Dermis microvascular lymphatic vessel endothelial cell (primary cell): ENCODE measurements at places on chromosomes 13 and 19. TPM values are rescaled to one million over a fixed set of nuclear protein-coding genes. Genes with fewer than 3 reads are reported as not detected.

The KLK3 gene
- not detected in 2 replicates for total RNA-seq

The GAPDHS gene
- not detected in 2 replicates for total RNA-seq

The IFNL1 gene
- total RNA-seq = not detected in 2 replicates

The UBXN6 gene
- total RNA-seq = 81.3 and 101 TPM in 2 replicates

The FXYD1 gene
- not detected in 2 replicates for total RNA-seq

The GPALPP1 gene
- 16.1 and 19.6 TPM in 2 replicates for total RNA-seq

The ZNF565 gene
- 2.2 and 3.3 TPM in 2 replicates for total RNA-seq

The ZNF682 gene
- total RNA-seq = 1.3 and 2.3 TPM in 2 replicates

The PSG7 gene
- total RNA-seq = under 0.01 TPM in 1 of 2 replicates, not detected in the other

The COX7A1 gene
- total RNA-seq = 32.7 and 77.4 TPM in 2 replicates

The PRSS57 gene
- not detected in 2 replicates for total RNA-seq

The RASGRP4 gene
- not detected in 2 replicates for total RNA-seq

The PDE4C gene
- under 0.01 and 0.13 TPM in 2 replicates for total RNA-seq

The ZBTB32 gene
- total RNA-seq = not detected in 2 replicates

The LILRB1 gene
- total RNA-seq = 0.13 TPM in 1 of 2 replicates, not detected in the other

The ZNF541 gene
- total RNA-seq = 0.39 and 0.63 TPM in 2 replicates

The LAIR2 gene
- not detected in 2 replicates for total RNA-seq

The FXYD3 gene
- not detected in 2 replicates for total RNA-seq

The ZNF71 gene
- total RNA-seq = 8.9 and 12.9 TPM in 2 replicates

The ADAMTSL5 gene
- not detected in 2 replicates for total RNA-seq

The ICAM3 gene
- 6.2 and 8.7 TPM in 2 replicates for total RNA-seq

The CATSPERD gene
- not detected in 2 replicates for total RNA-seq

The RNF113B gene
- not detected in 2 replicates for total RNA-seq

The SIGLEC10 gene
- total RNA-seq = not detected in 2 replicates

The CEACAM21 gene
- total RNA-seq = 10.8 and 17.7 TPM in 2 replicates

The NLRP5 gene
- total RNA-seq = not detected in 2 replicates

The C1QTNF9B gene
- total RNA-seq = not detected in 2 replicates

The CABP5 gene
- not detected in 2 replicates for total RNA-seq

The APOC4 gene
- total RNA-seq = not detected in 2 replicates

The ENOX1 gene
- total RNA-seq = 0.38 and 1.2 TPM in 2 replicates

The PTH2 gene
- not detected in 2 replicates for total RNA-seq

The ERICH6B gene
- not detected in 2 replicates for total RNA-seq

The SMIM44 gene
- not detected in 2 replicates for total RNA-seq

The CYP4F8 gene
- not detected in 2 replicates for total RNA-seq

The MEDAG gene
- total RNA-seq = 28.0 and 110 TPM in 2 replicates

The ZNF175 gene
- 2.1 and 3.9 TPM in 2 replicates for total RNA-seq

The SULT2A1 gene
- not detected in 2 replicates for total RNA-seq

The ATP4A gene
- total RNA-seq = not detected in 2 replicates

The EGLN2 gene
- total RNA-seq = 94.1 and 144 TPM in 2 replicates

The SARS2 gene
- 17.2 and 18.3 TPM in 2 replicates for total RNA-seq

The CCDC70 gene
- not detected in 2 replicates for total RNA-seq

The IGFL2 gene
- not detected in 2 replicates for total RNA-seq

The TMEM221 gene
- not detected in 2 replicates for total RNA-seq

The C19orf18 gene
- total RNA-seq = 0.13 TPM in 2 replicates

The PTGER1 gene
- 0.13 and 0.25 TPM in 2 replicates for total RNA-seq
